ENCODE measurements at places on chromosomes 7 and 10.

DNA sequence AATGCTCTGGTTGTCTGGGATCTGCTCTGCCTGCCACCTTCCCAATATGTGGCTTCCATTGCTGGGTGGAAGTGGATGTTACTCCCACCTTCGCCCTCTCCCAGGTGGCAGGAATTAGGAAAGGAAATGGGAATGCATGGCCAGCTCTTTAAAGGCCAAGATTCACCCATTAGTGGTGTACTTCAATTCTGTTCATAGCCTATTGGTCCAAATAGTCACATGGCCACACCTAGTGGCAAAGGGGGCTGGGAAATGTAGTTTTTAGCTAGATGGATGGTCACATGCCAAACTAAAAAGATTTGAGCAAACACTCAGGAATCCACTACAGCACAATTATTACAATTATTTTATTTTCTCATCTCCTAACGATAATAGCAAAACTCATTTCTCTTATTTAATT, 135.1 kb downstream of the NPY start:
- no peak for DNase-seq

GRCh38 chr7:130987092-130987491, 253.1 kb upstream of the KLF14 start:
- DNase-seq = no peak

GRCh38 chr7:81260152-81260551, 341.3 kb upstream of the SEMA3C start:
- DNase-seq = no peak

DNA sequence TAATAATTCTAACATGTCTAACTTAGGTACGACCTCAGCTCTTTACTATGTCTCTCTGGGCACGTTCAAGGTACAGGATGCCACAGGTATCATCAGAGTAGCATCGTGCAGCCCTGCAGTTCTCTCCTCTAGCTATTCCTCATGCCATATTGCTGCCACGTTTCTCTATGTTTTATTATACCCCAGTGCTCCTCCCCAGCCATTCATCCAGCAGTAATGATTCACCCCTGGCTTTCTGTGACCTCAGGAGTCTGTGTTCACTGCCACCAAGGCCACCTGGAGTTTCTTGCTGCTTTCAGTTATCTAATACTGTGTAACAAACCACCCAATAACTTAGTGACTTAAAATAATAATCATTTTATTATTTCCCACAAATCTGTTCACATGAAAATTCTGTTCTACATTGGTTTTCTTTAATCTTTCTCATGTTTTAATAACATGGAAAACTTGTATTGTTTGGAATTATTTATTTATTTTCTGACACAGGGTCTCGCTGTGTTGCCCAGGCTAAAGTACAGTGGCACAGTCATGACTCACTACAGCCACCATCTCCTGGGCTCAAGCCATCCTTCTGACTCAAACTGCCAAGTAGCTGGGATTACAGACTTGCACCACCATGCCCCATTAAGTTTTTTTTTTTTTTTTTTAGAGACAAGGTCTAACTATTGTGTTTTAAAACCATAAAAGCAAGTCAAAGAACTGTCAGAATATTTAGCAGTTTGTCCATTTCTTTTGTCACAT, 21.8 kb downstream of the REEP3 start:
- no peak for DNase-seq

GRCh38 chr10:89926736-89927135, 225.3 kb downstream of the KIF20B start:
- DNase-seq = no peak

DNA sequence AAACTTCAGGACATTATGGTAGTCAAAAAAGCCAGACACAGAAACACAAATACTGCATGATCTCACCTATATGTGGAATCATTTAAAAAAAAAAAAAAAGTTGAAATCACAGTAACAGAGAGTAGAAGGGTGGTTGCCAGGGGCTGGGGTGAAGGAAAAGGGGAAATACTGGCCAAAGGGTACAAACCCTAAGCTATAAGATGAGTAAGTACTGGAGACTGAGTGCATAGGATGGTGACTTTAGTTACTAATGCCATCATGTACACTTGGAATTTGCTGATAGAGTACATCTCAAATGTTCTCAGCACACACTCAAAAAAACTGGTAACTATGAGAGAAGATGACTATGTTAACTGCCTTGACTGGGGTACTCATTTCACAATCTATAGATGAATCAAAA, 39.9 kb downstream of the JCAD start:
- DNase-seq = no peak

DNA sequence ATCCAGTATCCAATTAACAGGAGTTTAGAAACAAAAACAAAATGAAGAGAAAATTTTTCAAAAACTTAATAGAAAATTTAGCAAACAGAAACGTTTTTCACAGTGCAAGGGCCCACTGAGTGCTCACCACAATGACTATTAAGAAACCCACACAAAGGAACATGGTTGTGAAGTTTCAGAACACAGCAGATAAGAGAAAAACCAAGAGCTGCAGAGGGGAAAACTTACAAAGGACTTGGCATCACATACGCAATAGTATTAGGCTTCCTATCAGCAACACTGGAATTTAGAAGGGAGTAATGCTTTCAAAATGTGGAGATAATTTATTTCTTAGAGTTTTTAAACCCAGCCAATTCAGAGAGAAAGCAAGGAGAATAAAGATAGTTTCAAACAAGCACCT, 1.7 kb upstream of the C7orf25 start:
- DNase-seq = peak; percentile 65

GRCh38 chr7:129793506-129794310, 159.1 kb downstream of the UBE2H start:
- DNase-seq = no peak

DNA sequence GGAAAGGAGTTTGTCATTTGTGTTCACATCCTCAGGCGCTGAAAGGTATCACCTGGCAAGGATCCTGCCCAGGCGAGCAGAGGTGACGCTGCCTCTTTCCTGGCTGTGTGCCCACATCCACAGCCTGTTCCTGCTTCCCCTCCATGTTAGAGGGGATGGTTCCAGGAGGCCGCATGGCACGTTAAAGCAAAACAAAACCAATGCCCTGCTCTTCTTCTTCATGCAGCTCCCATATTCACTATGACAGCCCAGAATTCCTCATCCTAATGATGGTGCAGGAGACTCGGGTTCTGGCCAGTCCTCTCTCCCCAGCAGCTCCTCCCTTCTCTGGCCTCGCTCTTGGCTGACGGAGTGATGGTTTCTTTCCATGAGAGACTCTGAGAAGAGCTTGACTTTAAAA, 678.5 kb upstream of the ANKRD30A start:
- no peak for DNase-seq

DNA sequence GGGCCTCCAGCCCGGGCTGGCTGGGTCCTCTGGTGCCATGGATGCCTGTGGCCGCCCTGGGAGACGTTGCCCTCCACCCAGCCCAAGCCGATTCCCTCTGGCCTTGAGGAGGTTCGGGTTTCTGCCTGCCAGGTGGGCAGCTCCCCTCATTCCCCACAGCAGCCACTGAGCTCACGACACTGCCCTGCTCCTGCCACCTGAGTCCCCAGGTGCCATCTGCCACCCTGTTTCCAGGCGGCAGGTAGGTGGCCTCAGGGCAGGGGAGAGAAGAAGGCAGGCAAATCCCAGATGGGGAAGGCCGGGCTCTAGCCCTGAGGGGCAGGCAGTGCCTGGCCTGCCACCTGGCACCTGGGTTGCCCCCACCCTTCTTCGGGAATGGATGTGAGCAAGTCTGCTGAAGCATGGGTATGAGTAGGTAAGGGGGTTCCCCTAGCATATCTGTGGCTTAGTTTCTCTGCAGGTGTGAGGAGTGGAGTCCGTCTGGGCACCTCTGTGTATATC, 92.2 kb upstream of the PPIF start:
- no peak for DNase-seq

DNA sequence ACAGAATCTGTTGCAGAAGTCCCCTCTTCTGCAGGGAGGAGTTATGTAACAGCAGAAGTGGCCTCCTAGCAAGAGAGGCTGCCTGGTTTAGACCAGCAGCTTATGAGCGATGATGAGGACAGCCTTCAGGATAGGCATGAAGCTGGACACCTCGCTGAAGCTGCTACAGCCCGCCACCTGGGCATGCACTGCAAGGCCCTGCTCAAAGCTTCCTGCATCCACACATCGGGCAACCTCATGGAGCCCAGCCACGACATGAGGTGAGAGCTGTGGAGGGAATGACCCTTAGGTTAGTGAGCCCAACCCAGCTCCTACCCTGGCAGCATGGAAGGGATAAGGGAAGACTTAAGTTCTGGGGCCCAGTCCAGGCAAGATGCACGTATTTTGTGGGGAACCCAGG, 24.7 kb downstream of the WNT8B start:
- no peak for DNase-seq

GRCh38 chr10:105950410-105950809, 1214.1 kb downstream of the SORCS1 start:
- DNase-seq = no peak

GRCh38 chr10:66038623-66039022, 887.2 kb upstream of the LRRTM3 start:
- no peak for DNase-seq

- no peak for DNase-seq
Measured at GRCh38 chr10:95525033-95525418, 36.1 kb downstream of the SORBS1 start.

DNA sequence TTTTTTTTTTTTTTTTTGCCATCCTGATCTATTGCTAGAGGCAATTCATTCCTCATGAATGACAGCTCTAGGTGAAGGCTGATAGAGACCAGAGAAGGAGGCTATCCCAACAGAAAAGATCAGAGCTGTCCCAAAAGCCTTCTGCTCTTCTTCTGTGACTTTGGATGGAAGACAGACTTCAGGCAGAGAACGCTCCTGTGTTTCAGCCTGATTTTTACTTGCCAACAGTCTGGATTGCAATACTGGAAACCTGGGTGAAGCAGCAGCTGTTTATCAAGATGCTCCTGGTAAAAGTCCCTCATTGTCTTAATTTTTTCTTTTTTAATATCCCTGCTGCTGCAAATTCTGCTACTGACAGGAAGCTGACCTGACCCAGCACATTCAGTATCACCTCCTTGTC, 219.5 kb downstream of the CCDC3 start:
- DNase-seq = no peak

DNA sequence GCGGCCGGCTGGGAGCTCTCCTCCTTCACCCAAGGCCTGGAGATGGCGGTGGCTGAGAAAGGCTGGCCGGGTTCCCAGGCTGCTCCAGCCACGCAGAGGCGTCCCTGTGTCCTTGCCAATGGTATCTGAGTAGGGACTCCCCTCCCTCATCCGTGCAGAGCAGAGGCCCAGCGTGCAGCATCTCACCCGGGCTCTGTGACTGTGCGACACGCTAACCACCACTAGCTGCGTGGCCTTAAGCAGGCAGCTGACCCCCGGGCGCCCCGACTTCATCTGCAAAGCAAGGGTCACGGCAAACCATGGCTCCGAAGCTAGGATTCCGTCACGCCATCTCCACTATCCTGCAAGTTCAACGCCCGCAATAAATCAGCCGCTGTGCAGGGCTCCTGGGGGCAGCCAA, 47.2 kb upstream of the TNRC18 start:
- DNase-seq = no peak

DNA sequence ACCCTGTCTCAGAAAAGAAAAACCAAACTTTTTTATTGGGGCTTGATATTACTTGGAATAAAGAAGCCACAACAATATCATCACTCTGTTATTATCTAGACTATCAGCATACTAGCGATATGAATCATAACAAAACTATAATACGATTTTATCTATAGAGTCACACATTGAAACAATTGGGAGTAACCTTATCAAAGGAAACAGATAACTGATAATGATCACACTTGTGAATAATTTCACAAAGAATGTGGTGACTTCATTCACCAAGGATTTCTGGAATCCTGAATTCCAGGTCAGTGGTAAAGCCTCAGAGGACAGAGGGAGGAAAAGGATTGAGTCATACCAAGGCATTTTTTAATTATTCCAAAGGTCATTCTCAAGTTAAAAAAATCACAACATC, 32.1 kb upstream of the NMT2 start:
- DNase-seq = no peak

DNA sequence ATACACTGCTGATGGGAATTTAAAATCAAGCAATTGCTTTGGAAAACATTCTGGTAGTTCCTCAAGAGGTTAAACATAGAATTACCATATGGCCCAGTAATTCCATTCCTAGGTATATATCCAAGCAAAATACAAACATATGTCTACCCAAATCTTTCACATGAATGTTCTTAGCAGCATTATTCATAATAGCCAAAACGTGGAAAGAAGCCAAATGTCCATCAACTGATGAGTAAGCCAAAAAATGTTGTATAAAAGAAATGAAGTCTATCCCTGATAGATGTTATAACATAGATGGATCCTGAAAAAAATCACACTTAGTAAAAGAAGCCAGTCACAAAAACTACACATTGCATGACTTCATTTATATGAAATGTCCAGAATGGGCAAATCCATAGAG, 893.0 kb downstream of the SORCS3 start:
- no peak for DNase-seq

GRCh38 chr10:92238586-92239098, 52.2 kb downstream of the CPEB3 start:
- DNase-seq = no peak

DNA sequence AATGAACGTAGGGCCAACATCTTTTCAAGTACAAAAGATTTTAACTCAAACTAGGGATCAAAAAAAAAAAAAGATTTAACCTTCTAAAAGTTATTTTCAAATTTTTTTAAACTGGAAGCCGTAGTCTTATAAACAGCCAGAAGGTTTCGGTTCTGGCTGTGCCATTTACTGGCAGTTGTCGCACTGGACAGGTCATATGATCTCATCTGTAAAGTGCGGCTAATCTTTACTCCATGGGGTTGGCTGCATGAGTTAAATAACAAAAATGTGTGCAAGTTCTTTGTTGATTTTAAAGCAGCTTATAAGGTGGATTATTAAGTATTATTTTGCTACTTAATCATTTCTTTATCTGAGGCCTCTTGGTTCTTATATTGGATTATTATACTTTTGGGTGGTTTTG, 36.6 kb downstream of the TRUB1 start:
- DNase-seq = no peak

- no peak for DNase-seq
Measured at GRCh38 chr10:129280908-129281586, 186.0 kb upstream of the MGMT start.

DNA sequence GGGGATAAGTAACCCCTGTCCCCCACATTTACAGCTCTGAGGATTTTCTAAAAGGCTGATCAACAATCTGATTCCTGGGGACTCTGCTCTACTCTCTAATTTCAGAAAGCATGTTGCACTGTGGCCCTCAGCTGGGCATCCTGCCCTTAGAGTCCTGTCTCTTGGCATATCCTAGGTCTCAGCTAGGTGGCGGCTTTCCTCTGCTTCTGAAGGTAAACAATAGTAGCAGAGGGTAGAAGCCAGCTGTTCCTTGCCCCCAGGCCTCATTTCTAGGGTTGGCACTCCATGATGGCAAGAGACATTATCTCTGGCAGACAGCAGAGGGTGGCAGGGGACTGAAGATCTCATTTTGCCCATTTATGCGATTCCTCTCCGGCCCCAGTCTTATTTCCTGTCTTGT, 77.0 kb downstream of the ADCYAP1R1 start:
- no peak for DNase-seq
